Stimulated activated CD4-positive, alpha-beta T cell treated with anti-CD3 and anti-CD28 coated beads, Interleukin-2, amount 100 ng/mL, for 24 hours (primary cell): ENCODE measurements at places on chromosomes 1 and 21.
A peak's percentile ranks its signal among the peaks of the same experiment; 100 is the strongest.

DNA sequence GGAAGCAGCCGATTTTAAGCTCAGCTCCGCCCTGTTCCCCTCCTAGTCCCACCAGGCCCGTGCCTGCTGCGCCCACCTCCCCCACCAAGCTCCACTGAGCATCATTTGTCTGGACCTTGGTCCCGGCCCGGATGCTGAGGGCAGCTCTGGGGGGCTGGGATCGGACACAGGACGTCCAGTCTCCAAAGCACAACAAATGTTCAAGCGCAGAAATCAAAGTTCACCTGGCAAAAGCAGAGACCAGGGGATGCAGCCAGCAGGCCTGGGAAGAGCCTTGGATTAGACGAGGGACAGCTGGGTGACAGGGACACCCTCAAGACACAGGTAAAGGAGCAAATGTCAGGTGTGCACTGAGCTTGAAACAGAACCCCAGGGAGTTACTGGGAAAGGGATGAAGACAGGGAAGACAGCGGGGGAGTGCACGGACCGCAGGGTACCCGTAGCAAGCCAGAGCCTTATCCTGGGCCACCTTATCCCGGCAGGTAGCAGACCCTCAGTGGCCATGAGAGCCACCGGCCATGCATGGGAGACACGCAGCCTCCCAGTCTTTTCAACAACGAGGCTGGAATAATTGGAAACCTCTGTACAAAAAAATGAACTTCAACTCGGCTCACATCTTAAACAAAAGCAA lies 22.2 kb upstream of the TMEM52 start:
- no peak for DNase-seq

DNA sequence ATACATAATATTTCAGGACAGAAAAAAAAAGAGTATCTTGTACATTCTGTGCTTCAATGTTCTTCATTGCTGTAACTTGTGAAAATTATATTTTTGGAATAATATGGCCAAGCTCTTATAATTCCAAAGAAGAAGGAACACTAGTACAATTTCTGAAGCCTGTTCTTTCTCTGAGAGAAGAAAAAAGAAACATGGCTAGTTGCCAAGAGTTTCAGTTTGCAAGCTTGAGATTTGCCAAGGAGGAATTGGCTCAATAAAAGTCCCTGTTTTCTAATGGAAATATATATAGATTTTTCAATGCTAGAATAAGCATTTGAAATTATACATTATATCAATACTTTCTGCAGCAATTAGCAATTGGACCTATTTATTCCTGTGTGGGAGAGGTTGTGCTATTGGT lies 285.2 kb upstream of the NEGR1 start:
- no peak for DNase-seq

DNA sequence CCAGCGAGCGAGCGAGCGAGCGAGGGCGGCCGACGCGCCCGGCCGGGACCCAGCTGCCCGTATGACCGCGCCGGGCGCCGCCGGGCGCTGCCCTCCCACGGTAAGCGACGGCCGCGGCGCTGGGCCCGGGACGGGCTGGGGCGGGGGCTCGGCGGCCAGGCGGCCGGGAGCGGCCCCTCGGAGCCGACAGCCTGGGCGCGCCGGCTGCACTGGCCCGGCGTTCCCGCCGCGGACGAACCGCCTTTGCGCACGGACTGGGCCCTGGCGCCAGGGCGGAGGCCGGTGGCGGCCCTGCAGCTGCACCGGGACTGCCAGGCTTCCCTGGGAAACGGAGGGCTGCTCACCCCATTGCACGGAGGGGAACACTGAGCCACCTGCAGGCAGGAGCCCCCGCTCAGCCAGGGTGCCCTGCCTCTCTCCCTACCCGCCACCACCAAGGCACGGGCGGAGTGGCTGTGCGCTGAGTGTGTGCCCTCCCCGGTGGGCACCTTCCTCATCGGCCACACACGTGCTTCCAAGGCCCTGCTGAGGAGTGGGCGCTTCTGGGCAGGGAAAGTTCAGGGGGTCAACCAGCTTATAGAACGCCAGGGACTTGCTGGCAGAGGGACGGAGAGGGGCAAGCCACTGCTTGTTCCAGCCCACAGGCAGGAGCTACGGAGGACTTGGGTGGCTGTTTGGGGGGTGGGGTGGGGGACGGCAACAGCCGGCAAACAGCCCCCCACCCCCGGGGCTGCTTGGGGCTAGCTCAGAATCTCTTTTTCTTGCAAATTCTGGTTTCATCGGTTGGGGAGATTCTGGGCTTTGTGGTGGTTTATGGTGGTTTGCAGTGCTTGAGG lies 532 bp downstream of the CSF1 start:
- peak; percentile 28 for DNase-seq

GRCh38 chr1:73820843-73821242 lies 377.1 kb downstream of the LRRIQ3 start:
- no peak for DNase-seq

- no peak for DNase-seq
Measured at GRCh38 chr1:3915551-3916121, 15.6 kb upstream of the C1orf174 start.

- no peak for DNase-seq
Measured at GRCh38 chr1:91515994-91516393, 15.3 kb downstream of the CDC7 start.

DNA sequence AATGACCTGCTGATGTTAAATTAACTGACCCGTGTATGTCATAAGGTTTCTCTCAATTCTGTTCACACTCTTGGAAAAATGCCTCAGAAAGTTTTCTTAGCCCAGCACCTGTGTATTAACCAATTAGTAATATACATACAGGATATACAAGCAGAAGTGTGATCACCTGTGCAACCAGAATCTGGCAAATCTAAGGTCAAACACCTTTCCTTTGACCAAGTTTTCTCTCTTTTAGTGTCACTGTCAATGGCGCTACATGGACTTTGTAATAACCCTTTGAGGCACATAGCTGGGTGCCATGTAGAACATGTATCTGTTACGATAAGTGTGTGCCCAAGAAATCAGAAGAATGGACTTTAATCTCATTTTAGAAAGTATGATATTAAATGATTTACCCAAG lies 1.1 kb downstream of the NCSTN start:
- no peak for DNase-seq

DNA sequence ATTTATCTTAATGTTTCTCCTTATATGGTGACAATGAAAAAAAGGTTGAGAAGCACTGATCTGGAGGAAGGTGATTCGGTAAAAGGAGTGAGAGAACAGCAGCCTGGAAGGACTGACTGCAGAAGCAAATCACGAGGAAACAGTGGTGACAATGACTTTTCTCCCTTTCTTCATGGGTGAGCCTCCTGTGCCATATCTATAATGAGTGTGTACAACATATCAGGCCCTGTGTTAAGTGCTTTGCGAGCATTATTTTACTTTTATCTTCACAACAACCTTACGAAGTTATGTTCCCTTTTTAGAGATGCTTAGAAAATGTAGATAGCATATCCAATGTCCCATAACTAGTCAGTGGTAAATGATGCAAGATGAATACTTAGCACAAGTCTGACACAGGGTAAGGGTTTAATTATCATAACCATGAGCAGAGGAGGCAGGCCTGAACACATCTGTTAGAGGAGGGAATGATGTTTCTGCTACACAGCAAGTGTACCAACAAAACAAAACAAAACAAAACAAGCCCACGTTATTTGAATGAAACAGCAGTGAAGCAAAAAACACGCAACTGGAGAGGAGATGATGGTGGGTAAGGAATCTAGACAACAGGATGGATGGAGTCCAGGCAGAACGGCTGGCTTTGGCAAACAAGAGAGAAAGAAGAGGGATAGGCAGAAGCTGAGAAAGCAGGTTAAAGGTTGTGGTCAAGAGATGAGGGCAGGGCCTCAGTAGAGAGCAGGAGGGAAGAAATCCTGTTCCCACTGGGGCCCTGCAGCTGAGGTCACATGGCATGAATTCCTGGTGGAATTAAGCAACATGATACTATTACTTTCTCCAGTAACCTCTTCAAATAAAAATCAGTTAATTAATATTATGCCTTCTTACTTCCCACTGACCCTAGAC lies 29.6 kb downstream of the GNG12 start:
- no peak for DNase-seq

GRCh38 chr1:203628201-203629015 lies 1.8 kb downstream of the ATP2B4 start:
- DNase-seq = peak; percentile 33

GRCh38 chr1:241202401-241202800 lies 154.6 kb downstream of the RGS7 start:
- no peak for DNase-seq

GRCh38 chr1:222995236-222995580 lies 147.8 kb downstream of the TLR5 start:
- DNase-seq = no peak

GRCh38 chr1:248243204-248243603 lies 12.0 kb downstream of the OR2M4 start:
- DNase-seq = no peak

- no peak for DNase-seq
Measured at GRCh38 chr1:222749927-222750326, 12.9 kb downstream of the FAM177B start.
